ENCODE measurements at places on chromosomes 13 and 19.

GRCh38 chr19:32202244-32202643 lies 143.2 kb upstream of the ZNF507 start:
- no peak for DNase-seq

DNA sequence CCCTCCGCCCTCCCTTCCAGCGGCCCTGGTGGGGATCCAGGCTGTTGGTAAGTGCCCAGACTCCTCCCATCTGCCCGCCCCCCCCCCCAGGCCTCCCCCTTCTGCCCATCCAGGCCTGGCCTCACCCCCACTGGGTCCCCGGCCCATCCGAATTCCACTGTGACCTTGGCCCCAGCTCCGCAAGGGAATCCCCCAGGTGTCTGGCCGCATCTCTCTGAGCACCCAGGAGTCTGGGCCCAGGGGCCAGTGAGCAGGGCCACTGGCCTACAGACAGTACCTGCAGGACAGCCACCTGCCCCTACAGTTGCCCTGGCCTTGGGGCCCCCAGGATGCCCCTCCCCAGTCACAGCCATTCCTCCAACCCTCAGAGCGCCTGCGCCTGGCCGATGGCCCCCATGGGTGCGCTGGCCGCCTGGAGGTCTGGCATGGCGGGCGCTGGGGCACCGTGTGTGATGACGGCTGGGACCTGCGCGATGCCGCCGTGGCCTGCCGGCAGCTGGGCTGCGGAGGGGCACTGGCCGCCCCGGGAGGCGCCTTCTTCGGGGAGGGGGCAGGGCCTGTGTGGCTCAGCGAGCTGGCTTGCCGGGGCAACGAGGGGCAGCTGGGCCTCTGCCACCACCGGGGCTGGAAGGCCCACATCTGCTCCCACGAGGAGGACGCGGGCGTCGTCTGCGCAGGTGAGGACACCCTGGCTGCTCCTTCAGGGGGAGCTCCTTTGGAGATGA lies 912 bp downstream of the SSC5D start:
- no peak for DNase-seq

DNA sequence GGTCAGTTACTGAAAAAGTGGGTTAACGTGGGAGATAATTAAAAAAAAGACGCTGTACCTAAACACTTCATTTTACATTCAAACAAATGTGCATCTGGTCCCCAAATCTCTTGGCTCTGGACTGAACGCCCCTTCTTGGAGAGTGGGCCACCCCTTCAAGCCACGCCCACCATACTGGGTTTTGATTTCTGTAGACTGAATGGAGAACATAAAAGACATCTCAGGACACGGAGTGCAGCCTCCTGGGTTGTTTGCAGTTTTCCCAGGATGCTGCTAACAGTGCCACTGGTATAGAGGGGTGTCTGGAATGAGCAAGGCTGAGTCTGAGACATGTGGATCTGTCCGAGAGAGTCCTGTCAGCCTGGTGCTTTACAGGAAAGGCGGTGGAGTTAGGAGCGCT lies 10.6 kb downstream of the TFDP1 start:
- DNase-seq: no peak

DNA sequence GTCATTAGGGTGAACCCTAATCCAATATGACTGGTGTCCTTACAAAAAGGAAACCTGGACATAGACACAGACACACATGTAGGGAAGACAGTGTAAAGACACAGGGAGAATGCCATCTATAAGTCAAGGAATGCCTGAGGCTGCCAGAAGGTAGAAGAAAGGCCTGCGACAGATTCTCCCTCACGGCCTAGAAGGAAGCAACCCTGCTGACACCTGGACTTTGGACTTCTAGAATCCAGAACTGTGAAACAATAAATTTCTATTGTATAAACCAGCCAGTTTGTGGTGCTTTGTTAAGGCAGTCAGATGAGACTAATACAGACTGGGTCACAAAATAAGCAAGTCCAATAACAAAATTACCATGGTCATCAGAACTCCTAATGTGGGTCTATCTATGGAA lies 120.4 kb downstream of the ENOX1 start:
- no peak for DNase-seq

DNA sequence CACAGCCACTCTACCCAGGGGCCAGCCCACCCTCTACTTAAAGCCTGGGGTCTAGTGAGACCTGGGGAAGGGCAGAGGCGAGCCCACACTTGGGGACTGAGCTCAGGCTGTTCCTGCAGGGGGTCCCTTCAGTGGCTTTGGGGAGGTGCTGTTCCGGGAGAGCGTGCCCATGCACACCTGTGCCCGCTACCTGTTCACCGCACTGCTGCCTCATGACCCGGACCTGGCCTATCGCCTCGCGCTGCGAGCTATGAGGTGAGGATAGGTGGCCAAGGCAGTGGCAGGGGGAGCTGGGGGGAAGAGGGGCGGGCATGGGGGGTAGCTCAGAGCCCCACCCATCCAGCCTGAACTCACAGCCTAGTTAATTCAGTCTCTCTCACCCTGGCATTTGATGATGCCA lies 24.0 kb downstream of the ZSWIM4 start:
- no peak for DNase-seq

- DNase-seq: no peak
Measured at GRCh38 chr13:111347438-111347837, 27.0 kb downstream of the TEX29 start.

- DNase-seq: no peak
Measured at GRCh38 chr19:32469795-32470194, 64.2 kb downstream of the DPY19L3 start.

DNA sequence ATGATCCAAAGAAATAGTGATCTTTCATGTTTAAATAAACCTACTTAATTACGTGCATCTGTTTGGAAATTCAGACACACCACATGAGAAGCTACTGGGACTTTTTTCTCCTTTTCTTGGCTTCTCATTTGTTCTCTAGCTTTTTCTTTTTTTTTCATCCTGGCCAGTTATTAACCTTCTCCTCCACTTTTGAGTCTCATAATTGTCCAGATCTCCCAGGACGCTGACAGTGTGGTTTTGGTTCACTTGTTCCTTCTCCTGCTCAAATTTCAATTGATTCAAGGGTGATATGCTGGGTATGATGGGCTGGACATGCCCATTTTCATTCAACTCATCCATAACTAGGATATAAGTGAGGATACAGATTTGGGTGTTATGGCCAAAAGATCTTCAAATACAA lies 152.3 kb downstream of the TM9SF2 start:
- no peak for DNase-seq

GRCh38 chr13:95247852-95248251 lies 53.4 kb downstream of the ABCC4 start:
- no peak for DNase-seq

GRCh38 chr13:113407531-113408393 lies 43.8 kb upstream of the GRTP1 start:
- no peak for DNase-seq

DNA sequence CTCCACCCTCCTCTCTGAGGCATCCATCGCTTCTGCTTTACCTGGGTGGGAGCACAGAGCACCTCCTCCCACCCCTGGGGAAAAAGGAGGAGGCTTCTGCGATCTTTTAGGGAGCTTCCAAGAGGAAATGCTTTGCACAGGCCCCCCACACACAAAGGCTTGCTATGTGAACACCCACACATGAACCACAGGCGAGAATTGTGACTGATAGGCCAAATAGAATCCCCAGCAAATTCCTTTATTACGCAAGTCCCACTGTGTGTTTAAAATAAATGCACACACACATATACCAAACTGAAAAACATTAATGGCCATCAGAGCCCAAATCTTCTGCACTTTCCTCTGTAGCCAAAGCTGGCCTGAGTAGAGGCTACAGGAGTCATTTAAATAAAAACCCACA lies 50.6 kb downstream of the HSPH1 start:
- no peak for DNase-seq

DNA sequence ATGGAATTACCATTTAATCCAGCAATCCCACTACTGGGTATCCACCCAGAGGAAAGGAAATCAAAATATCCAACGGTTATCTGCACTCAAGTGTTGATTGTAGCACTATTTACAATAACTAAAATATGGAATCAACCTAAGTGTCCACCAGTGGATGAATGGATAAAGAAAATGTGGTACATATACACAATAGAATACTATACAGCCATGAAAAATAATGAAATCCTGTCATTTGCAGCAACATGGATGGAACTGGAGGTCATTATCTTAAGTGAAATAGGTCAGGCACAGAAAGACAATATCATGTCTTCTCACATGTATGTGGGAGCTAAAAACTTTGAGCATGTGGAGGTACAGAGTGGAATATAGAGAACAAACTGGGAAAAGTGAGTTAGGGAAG lies 92.9 kb upstream of the ARHGEF7 start:
- DNase-seq: no peak

DNA sequence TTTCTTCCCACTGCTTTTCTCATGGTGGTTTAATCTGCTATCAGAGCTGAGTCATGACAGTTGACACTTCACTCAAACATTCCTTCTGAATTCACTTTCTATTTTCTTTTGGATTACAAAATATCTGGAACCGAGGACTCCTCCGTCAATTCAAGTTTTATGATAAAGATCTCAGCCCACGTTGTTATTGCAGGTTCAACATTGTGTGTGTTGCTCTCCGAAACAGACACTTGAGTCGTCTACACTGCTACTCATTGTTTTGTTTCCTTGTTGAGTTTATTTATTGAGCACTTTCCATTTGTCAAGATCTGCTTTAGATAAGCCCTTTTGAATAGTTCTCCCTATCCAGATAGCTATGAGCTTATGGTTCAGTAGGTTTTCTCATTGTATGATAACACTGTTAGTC lies 636.1 kb upstream of the GPC6 start:
- DNase-seq: no peak

DNA sequence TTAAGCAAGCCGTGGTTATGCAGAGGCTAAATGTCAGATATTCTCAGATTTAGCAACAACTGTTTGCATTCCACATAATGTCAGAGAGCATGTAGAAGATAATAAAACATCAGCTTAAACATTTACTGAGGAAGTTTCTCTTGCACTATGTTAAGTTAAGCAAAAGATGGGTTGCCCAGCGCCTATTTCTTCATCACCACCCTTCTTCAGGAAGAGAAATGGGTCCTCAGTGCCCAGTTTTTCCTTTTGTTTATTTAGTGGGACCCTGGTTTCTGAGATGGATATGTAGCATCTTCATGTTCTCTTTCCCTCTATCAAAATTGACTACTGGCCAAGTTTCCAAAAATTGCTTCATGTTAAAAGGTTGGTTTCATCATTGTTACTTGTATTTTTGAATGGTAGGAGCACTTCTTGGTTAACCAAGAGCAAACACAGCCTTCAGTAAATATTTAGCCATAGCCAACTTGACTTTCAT lies 356.8 kb downstream of the RFC3 start:
- DNase-seq: no peak

- no peak for DNase-seq
Measured at GRCh38 chr13:42484386-42484785, 89.6 kb upstream of the TNFSF11 start.

DNA sequence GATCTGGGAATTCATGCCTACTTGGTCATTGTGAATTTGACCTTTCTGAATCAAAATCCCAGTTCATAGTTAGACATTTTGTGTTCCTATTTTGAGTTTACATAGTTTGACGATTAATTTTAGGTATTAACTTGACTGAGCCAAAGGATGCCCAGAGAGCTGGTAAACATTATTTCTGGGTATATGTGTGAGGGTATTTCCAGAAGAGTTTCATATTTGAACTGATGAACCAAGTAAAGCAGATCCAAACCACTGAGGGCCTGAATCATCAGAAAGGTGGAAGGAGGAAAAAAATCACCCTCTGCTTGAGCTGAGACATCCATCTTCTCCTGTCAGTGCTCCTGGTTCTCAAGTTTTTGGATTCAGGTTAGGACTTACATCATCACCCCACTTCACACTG lies 116.6 kb downstream of the CYSLTR2 start:
- no peak for DNase-seq
